ENCODE measurements at places on chromosomes 7 and 10.

GRCh38 chr10:16717622-16718395 is 99.4 kb downstream of the RSU1 start:
- no peak for DNase-seq

DNA sequence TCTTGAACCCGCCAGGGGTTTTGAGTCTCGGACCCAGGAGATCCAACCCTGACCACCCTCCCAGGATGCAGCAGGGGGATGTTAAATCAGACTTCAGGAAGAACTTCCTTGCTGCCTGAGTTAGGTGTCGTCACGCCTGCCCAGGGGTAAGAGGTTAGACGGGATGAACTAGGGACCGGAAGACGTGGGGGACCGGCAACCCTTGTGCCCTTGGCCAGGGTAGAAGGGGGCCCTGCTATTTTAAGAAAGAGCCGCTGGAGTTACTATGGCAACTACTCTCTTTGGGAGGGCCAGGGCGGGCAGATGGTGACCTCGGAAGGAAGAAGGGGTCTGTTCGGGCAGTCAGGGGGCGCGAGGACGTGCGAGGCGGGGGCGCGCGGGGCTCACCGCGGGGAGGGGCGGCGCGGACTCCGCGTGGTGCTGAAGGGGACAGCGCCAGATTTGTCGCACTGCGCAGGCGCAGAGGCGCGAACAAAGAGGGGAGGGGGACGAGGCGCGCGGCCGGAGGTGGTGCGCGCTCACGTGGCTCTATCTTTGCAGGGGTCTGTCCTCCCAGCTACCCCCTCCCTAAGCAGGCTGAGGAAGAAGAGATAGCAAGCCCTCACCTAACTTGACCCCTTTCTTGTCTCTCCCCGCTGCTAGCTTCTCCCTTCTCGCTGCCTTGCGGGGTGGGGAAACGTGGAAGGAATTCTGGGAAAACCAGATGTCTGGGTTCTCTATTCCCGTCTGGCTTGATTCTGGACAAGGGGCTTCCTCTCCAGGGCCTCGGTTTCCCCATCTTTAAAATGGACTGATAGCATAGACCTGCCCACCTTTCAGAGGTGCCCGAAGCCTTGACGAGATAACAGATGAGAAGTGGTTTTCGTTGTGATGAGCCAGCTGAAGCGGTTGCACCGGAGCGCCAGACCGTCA is 940 bp upstream of the PSD start:
- peak; percentile 89 for DNase-seq

DNA sequence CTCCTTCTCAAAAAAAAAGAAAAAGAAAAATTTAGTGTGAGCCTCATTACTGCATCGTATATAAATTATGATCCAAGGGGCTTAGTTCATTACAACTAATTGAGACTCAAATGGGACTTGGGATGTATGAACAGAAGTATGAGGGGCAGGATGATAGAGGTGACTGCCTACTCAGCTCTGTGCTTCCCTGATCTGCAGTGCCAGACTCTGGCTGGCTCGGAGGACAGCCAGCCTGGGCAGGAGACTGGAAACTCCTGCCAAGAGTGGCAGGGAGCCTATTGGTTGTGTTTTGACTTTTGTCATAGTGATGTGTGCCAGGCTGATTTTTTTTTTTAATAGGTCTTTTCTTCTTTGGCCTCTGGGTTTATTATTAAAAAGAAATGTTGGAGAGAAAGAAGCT is 73.8 kb upstream of the GTF2IRD1 start:
- DNase-seq, result no peak

DNA sequence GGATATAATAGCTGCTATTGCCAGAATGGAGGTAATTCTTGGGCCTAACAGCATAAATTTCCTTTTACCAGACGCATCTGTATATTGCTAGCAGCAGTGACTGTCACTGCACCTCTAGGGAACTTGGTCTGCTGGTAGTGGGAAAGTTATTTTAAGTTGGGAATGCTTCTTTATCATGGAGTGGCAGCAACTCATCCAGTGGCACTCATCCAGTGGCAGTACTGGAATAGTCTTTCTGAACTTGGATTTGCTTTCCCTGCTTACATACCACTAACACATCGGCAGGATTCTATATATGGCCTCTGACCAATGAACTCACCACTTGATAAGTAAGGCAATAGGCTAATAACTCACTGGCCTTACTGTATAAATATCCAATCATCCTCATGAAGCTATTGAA is 22.0 kb upstream of the ICA1 start:
- no peak for DNase-seq

DNA sequence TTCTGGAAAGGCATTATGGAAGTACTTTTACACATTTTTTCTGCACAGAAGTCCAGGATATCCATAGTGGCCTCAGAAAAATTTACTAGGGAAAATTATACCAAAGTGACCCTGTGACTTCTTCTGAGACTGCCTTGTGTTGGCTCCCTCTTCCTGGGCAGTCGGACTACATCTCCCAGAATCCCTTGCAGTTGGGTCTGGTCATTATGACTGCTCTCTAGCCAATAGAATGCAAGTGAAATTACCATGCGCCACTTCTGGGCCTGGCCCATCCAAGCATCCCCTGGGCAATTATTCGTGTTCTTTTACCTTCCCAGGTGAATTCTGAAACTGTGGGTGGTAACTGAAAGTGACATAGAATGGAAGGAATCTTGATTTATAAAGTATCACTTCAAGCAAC is 430.9 kb downstream of the ACTR3B start:
- no peak for DNase-seq

DNA sequence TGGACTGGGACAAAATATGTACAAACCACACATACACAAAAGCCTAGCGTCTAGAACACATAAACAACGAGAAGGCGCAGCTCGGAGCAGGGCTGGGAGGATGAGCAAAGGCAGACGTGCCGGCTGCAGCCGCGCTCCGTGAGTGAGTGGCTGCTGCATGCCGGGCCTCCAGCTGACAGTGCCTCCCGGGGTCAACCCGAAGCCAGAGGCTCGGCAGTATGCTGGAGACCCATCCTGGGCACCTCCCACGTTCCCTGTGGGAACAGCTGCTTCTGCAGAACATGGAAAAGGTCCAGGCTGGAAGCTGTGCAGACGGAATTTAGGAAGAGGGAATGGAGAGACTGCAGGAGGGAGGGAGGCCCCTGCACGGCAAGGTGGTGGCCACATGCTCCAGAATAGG is 3.6 kb upstream of the GPR146 start:
- DNase-seq, result peak; percentile 16

GRCh38 chr10:10845826-10846503 is 171.7 kb upstream of the CELF2 start:
- no peak for DNase-seq

- DNase-seq, result peak; percentile 25
These were observed 466.5 kb downstream of the GRID1 start for GRCh38 chr10:85900061-85900460.

DNA sequence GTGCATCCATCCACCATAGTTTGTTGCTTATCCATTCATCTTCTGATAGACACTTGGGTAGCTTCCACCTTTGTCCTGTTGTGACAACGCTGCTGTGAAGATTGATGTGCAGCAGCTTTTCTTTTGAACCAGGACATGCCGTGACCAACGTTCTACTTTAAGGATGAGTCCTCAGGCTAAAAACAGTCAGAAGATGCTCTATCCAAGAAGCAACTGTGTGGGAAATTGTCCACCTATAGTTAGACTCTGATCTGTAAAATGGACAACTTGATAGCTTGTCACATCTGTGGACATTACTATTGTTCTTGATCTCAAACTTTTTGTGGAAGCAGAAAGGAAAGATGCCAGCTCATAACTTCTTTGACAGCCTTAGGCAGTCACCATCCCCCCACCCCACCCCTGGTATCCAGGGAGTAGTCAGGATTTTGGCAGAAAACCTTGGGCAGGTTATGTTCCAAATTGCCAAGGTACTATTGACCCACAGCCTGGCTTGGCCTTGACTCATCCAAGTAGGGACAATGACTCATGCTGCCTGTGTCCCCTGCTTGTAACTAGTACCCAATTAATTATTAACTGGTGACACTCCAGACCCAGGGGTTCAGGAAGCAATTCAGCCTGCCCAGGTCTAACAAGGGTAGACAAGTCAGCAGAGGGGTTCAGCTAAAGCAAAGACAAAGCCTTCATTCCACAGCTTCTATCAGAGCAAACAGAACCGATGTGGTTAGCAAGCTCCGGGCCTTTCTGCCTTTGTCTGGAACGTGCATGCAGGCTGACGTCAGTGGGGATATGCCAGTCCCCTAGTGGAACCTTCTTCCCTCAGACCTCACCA is 99.6 kb upstream of the ANLN start:
- no peak for DNase-seq

- no peak for DNase-seq
These were observed 183.2 kb downstream of the SEM1 start for GRCh38 chr7:96526496-96526895.

DNA sequence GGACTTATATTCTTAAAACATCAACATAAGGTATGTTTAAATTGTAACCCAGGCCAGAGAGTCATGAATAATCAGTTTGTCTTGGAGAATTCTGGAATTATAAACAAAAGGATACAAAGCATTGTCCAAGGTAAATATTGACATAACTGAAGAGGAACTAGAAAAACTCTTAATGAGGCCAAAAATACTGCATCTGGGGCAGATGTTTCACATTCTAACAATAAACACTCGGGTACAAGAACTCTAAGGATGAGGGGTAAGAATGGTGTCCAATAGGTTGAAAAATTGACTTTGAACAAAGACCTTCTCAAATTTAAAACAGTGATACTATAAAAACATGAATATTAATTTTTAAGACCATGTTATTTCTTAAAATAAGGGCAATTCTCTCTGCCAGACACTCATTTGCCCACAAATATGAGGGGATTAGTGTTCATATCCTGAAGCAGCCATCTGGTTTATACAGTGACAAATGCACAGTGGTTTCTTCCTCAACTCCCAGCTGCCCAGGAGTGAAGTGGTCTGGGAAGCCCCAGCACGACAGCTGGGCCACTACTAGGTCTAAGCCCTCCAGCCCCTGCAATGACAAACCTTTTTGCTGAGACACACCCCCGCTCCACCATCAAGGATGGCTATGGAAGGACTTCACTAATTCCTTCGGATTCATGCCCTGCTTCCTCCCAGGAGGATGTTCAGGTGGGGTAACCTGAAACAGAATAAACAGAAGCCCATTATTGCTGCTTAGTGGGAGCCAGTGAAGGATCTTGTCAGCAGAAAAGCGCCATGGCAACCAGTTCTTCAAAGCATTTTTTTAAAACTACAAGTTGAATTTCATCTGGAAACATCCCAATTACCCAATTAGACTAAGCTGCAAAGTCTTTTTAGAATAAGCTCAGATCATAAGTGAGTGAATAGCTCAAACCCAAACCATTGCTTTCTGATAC is 107.5 kb upstream of the ARID5B start:
- peak; percentile 61 for DNase-seq

GRCh38 chr7:137371616-137372015 is 28.1 kb upstream of the PTN start:
- DNase-seq, result no peak

GRCh38 chr10:3325954-3326750 is 153.6 kb upstream of the PITRM1 start:
- DNase-seq, result no peak

DNA sequence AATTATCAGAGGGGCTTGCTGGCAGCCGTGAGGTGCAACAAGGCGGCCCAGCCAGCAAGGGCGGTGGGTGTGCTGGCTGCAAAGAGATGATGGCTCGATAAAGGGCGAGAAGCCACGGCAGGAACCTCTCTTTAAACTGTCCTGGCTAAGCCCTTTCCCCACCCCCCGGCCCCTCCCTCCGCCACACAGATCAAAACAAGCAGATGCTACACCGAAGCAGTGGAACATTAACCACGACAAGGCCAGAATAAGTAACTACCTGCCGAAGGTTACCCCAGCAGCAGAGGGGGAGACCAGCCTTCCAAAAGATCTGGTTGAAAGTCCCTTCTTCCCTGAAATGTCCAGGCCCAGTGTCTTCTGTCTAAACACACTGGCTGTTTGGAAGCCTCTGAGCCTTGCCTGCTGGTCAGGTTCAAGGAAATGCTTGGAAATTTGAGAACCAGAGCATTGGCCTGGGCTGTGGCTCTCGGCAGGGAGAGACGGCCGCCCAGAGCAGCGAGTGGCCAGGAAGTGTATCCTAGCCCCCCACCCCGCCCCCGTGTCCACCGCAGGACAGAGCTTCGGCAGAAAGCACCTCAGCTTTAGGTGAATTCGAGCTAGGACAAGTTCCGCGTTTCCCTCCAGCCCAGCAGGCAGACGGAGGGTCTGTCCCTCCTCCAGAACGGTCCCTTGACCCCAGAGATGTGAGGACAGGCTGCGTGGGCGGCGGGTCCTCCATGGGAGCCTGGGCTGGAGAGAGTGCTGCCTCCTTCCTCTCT is 2.1 kb downstream of the FAM20C start:
- no peak for DNase-seq

DNA sequence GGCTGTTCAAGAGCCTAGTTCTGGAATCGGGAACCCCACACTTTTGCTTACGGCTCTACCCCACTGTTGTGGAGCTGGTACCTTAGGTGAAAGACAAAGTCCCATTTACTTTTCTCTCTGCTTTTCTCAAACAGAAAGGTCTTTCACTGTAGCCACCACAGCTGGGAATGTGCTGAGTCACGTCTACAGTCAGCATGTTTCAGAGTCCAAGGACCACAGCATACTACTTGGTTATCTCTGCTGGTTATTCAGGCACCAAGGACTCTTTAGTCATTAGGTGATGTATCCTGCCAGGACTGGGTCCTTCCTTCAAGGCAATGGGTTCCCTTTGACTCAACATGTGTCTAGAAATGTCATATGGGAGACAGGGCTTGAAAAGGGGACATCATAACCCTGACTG is 266.8 kb upstream of the STEAP1 start:
- no peak for DNase-seq

- no peak for DNase-seq
These were observed 493 bp downstream of the WDR91 start for GRCh38 chr7:135210888-135211178.

- DNase-seq, result no peak
These were observed 7.0 kb downstream of the PKD1L1 start for GRCh38 chr7:47941136-47941844.

DNA sequence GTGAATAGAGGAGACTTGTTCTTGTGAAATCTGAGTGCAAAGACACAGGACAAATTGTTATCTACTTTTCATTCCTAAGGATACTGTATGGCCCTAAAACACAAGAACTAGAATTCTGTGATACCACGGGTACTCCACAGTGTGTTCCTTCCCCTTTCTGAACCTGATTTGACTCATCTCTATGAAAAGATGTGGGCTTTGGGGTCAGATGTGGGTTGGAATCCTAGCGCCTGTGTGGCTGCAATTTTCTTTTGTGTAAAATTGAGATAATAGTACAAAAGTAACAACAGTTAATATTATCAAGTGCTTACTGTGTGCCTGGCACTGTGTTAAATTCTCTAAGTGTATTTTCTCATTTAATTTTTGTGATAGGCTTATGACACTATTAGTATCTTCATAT is 8.1 kb downstream of the SRGN start:
- no peak for DNase-seq

Data from NCI-H1417 (cell line).